Caudate nucleus (tissue), 63 donors: ENCODE measurements at places on chromosomes 11 and 22.

DNA sequence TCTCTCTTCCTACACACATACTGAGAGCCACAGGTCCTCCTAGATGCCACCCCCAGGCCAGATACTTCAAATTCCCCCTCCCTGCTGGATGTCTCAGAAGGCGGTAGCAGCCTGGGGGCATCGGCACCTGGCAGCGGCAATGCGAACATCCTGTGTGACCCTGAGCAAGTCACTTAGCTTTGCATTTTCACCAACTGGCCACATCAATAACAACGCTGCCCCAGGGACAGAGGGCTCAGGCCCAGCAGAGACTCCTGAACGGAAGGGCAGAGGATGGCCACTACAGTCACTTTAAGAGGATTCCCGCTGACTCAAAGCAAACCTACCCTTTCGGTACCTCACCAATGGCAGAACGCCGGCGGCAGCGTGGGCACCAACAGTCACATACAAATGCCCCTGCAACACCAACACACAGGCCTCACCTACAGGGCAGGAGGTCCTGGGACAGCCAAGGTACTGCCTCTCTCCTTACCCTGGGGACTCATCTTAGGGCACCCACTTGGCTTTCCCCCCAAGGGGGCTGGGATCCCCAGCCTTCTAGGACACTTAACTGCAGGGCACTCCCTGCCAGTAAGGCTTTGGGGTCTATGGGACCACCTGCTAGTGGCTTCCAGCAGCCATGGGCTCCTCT, 1.6 kb downstream of the LMO1 start:
- no peak for DNase-seq

DNA sequence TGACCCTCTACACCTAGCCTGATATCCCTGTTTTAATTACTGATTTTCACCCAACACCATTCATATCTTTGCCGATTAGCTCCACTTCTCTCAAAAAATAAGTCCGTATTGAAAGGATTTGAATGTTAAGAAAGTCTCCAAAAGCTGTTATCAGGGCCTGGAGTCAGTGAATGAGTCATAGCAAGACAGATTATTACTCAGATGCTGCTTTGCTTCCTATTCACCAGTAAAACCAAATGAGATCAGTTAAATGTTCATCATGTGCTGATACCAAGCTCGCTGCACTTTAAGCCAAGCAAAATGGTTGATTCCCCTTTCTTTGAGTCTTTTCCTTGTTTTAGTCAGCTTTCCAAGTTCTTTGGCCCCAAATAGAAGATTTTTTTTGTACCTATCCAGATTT, 228.4 kb downstream of the FAT3 start:
- no peak for DNase-seq

GRCh38 chr11:91792779-91793262, 431.8 kb upstream of the FAT3 start:
- no peak for DNase-seq

- DNase-seq: no peak
Measured at GRCh38 chr22:45485261-45485660, 17.4 kb upstream of the FBLN1 start.

DNA sequence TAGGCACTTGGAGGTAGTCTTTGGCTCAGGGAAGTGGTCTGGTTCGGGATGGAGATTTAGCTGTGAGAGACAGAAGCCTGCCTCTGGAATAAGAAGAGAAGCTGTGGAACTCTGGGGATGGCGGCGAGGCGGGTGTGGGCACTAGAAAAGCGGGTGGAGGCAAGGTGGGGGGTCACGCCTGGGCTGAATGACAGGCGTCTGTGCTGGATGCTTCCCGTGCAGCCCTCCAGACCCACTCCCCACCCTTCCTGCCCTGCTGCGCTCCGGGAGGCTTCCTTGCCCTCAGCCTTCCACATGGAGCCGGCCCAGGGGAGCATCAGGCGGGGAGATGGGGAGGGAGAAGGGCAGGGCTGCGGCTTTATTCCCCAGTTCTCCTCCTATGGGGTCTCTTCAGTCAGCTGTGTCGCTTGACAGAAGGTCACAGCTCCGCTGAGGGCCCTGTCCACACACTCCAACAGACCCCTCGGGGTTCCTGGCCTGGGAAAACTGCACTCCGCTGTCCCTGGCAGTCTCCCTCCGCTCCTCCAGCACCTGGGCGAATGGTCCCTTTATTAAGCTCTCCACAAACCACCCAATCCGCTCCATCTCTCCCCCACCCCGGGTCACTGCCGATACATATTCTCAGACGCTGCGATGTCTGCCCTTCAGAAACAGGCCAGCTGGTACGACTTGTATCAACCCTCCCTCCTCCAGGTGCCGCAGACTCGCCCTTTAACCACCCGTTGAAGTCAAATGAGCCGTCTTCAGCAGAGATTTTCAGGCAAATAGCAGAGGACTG, 6.2 kb downstream of the DNAJB13 start:
- DNase-seq: no peak

DNA sequence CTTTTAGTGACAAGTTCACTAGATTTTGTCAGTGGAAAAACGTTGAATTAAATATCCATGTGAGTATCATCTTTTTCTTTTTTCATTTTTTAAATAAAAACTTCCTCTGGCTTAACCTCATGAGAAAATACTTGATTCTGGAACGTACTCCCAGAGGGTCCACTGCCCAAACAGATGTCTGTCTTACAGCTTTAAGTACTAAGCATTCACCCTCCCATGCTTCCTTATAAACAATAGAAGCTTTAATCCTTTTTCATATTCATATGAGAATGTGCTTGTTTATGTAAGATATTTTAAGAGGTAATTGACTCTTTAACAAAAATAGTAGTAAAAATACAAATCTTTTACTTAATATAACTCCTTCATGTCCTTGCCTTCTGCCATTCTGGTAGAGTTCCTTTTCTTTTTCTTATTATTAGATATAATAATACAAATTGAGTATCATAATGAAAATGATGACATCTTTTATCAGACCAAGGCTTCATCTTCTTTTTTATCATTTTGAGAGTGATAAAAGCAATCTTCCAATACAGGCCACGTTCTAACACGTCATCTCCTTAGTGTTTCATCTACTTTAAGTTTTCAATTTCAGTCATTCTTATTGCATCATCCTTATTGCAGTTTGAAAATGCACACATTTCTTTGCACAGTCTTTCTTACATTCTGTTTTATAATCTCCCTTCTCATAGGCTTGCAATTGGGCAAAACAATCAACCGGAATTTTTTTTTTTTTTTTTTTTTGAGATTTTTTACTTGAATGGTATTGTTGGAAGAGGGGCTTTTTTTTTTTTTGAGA, 69.5 kb upstream of the MYO18B start:
- DNase-seq: no peak
